ENCODE measurements at places on chromosomes 5 and 9.

GRCh38 chr9:2559192-2560152, 62.1 kb upstream of the VLDLR start:
- no peak for DNase-seq

DNA sequence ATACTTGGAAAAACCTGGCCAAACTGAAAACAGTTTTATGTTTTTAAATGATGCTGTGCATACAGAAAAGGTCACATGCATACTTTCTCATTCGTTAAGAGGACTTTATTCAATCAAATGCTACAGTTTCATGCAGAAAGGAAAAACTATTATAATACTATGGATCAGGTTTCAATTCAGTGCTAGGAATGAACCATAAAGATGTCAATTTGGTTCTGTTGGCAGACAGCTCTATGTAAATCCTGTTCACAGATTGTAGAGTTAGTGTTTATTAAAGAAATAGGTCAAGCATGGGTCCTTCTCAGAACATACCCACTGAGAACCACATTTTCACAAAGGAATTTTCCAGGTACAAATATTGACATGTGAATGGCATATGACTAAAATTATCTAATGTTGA, 57.1 kb downstream of the RETREG1 start:
- no peak for DNase-seq

GRCh38 chr9:71819115-71819739, 50.9 kb upstream of the CEMIP2 start:
- peak; percentile 38 for DNase-seq

DNA sequence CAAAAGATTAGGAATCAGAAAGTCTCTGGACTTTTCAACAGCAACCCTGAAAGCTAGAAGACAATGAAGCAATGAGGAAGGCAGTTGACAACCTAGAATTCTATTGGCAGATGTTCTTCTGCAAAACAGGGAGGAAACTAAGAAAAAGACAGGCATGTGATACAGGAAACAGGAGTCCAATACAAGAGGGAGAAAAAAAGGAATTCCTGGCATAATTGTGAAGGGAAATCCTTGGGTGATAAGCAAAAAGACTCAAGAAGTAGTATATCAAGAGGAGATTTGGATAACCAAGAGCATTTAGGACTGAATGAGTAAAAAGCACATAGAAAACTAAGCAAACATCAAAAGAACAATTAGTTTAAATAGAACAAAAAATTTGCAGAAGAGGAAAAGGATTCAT, 58.6 kb downstream of the LPAR1 start:
- no peak for DNase-seq

DNA sequence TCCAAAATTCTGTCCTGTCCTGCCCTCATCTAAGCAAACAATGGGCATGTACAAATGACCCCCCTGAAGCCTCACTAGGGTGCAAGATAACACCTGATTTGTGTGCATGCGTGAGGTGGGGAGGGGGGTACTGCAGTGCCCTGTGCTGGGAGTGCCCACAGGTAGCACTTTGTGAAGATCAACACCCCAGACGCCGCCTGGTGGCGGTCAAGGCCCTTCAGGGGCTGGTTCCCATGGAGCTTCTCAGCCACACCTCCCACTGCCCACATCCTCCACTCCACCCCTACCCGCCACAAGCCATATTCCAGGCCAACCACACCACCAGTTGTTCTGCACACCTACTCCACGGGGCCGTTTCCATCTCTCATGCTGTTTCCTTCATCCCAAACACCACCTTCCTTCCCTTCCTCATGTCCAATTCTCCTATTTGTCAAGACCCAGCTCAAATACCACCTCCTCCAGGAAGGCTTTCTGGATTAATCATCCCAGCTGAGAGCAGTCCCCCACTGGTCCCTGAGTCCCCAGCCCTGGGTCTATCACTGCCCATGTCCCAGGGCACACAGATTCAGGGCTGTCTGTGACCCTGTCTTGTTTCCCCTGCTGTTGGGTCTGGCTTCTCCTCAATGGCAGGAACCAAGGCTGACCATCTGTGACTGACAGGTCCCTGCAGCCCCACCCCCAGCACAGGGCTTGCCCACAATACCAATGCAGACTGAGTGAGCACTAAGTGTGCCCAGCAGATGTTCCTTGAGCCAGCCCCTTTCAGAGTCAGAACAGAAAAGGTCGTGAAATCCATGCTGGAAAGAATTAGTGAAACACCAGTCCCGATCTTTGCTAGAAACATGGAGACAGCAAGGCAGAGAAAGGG, 178.4 kb downstream of the PAX5 start:
- DNase-seq: peak; percentile 34

DNA sequence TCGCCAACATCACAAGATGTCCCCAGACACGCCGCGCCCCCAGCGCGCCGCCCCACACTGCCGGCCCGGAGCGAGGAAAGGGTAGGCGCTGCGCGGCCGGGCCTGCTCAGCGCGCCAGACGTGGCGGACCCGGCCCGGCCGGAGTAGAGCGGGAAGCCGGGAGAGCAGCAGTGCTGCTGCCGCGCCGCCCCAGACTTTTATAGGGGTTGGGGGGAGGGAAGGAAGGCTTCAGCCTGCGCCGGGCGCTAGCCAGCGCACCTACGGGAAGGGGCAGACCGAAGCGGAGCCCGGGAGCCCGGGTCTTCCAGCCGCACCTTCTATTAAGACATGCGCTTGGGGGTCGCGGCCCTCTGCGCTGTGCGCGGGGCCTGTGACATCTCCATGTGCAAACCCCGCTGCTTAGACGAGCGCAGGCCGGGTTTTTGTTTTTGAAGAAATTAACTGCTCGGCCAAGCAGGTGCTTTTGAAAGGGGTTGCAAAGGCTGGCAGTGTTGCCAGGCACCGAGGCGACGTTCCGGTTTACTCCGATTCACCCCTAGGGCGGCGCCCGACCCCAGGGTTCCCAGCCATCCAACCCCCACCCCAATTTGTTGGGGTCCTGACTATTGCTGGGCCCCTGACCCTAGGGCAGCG, 353 bp upstream of the PAX5 start:
- DNase-seq: no peak

- no peak for DNase-seq
These were observed 342.6 kb downstream of the MAN2A1 start for GRCh38 chr5:110032376-110032775.

DNA sequence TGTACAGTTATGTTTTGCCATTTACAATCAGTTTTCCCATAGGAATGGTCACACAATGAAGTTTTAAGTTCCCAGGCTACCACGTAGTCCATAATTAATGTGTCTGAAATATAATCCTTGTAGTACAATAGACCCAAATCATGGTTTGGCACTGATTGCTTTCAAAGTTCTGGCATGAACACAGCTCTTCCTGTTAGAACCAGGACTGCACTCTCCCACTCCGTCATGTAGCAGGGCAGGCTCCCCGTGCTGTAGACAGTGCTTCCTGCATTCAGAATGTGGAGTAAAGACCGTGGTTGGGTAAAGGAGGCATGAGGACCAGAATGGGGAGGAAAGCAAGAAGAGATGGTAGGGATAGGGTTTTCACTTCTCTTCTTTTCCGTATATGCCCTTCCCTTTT, 4.0 kb downstream of the SEC61B start:
- DNase-seq: no peak
